ENCODE measurements at places on chromosomes 2 and 18. TPM values are rescaled to one million over a fixed set of nuclear protein-coding genes. Genes with fewer than 3 reads are reported as not detected.

The RFTN2 gene
- total RNA-seq: 1.3 TPM

The EFR3B gene
- 0.52 TPM for total RNA-seq

The COL5A2 gene
- total RNA-seq: 24.1 TPM

DNA sequence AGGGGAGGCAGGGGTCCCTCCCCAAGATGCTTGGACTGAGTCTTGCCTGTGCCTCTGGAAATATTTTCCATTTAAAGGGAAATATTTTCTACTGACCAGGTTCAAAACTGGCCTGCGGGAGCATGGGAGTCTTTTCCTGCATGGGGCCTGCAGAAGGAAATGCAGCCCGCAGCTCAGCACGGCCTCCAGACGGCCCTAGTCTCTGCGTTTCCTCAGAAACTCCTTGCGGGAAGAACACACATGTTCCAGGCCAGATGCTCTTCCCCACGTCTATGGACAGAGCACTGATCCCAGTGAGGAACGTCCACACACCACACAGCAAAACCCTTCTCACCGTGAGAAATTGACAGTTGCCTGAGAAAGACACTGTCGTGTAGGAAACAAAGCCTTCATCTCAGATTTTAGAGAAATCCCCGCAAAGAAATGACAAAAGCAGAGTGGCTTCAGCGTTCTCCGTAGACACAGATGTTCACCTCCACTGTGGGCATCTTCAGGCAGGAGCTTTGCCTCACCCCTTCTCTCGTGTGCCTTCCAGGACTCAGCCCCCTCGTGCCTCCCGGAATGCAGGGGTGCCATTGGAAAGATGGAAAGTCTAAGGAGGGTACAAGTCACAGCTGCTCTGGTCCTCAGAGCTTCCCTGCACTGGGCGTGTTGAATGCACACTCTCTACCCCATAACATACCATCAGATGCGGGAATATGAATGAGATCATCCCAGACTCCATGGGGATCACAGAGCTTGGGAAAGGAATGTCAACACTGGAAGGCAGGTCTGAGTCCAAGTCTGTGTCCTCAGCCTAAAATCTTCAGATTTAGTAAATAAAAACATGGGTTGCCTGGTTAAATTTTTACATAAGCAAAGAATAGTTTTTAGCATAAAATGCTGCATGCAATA, 438.7 kb upstream of the SALL3 start:
- peaks cover 20% of the 10 kb centered on the region for H3K4me1 ChIP-seq
- no peak overlapping the region for H3K4me3 ChIP-seq
- H3K27ac ChIP-seq: no peak overlapping the region
- H3K27me3 ChIP-seq: no peaks in the 10 kb centered on the region

- no peaks in the 10 kb centered on the region for H3K27me3 ChIP-seq
- DNase-seq: no peak
- no peaks in the 10 kb centered on the region for H3K36me3 ChIP-seq
- no peak overlapping the region for H3K27ac ChIP-seq
- H3K4me3 ChIP-seq: no peak overlapping the region
These were observed 92.8 kb upstream of the CDH2 start for GRCh38 chr18:28269750-28270149.

GRCh38 chr2:134668821-134669220, 50.0 kb downstream of the TMEM163 start:
- H3K4me1 ChIP-seq: peaks cover 72% of the 10 kb centered on the region
- H3K27me3 ChIP-seq: no peaks in the 10 kb centered on the region
- no peak overlapping the region for H3K4me3 ChIP-seq
- DNase-seq: no peak
- peak overlapping the region; percentile 94 for H3K27ac ChIP-seq

- no peaks in the 10 kb centered on the region for H3K27me3 ChIP-seq
- H3K36me3 ChIP-seq: no peaks in the 10 kb centered on the region
- H3K4me3 ChIP-seq: no peak overlapping the region
- DNase-seq: no peak
- no peak overlapping the region for H3K27ac ChIP-seq
These were observed 10.9 kb upstream of the KCNK3 start for GRCh38 chr2:26681656-26682055.

DNA sequence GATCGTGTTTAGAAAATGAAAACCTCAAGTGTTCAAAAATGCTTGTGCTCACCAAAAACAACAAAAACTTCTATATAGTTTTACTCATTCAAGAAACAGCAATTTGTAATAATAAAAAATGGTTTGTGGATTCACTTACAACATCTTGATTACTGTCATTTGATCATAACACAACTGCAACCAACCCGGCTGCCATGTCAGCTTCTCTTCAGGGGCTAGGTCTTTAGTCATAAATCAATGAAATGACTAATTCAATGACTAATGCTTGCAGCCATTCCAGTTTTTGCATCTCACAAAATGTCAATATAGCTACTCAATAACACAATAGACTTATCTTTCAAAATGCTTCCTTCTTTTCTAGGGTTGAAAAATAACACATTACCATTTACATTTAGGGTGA, 128.0 kb downstream of the OLA1 start:
- H3K27me3 ChIP-seq: no peaks in the 10 kb centered on the region
- no peaks in the 10 kb centered on the region for H3K36me3 ChIP-seq
- DNase-seq: no peak
- no peak overlapping the region for H3K27ac ChIP-seq
- H3K4me3 ChIP-seq: no peak overlapping the region

DNA sequence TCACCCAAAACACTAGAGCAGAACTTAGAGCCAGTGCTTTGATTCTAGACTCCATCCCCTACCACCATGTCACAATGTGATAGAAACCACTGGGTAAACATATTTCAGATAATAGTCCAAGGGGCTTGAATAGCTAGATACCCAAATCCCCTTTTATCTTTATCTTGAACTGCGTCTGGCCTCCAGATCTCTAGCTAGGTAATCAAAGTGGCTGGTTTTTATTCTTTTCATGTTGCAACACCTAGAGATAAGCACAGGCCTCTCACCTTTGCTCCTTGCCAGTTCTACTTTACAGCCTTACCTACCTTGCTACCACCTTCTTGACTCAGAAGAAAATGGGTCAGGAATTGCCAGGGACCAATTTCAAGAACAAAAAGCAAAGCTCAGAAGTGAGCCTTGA, 171.2 kb downstream of the C1D start:
- H3K4me1 ChIP-seq: no peaks in the 10 kb centered on the region
- no peak overlapping the region for H3K4me3 ChIP-seq
- no peak for DNase-seq
- H3K27ac ChIP-seq: no peak overlapping the region
- no peaks in the 10 kb centered on the region for H3K36me3 ChIP-seq

DNA sequence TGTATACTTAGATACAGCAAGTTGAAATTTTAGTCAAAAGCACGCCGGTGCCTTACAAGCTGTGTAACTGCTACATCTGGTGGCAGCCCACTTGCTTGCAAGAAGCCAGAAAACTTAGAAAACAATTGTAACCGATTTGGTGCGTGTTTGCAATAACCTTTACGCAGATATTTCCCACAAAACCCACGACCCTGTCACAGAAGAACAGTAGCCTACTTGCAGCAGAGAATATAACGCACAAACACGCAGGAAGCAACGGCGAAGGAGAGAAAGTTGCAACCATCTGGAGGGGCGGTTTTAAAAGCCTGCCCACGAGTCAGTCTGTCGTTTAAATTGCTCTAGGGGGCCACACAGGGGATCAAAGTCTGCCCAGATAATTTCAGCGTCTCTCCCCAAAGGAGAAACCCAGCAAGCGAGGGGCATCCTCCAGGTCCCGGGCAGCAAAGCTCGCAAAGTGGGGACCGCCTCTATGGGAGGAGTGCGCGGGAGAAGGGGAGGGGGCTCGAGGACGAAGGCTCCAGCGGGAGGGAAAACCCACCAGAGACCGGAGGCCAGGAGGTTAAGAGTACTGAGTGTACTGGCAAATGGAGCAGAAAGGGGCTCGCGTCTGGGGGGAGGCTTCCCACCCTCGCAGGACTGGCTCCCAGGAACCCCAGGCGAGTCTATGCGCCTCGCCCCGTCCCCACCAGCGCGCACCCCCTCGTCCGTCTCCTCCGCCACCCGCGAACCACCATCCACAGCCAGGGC, 1.1 kb downstream of the TLK1 start:
- no peaks in the 10 kb centered on the region for H3K27me3 ChIP-seq
- H3K27ac ChIP-seq: peak overlapping the region; percentile 97
- no peaks in the 10 kb centered on the region for H3K36me3 ChIP-seq
- H3K4me3 ChIP-seq: peak overlapping the region; percentile 98
- H3K4me1 ChIP-seq: peaks cover 30% of the 10 kb centered on the region

- no peak overlapping the region for H3K27ac ChIP-seq
- no peaks in the 10 kb centered on the region for H3K27me3 ChIP-seq
- H3K36me3 ChIP-seq: no peaks in the 10 kb centered on the region
- H3K4me3 ChIP-seq: no peak overlapping the region
- H3K4me1 ChIP-seq: no peaks in the 10 kb centered on the region
These were observed 95.6 kb upstream of the NABP1 start for GRCh38 chr2:191582355-191582754.

DNA sequence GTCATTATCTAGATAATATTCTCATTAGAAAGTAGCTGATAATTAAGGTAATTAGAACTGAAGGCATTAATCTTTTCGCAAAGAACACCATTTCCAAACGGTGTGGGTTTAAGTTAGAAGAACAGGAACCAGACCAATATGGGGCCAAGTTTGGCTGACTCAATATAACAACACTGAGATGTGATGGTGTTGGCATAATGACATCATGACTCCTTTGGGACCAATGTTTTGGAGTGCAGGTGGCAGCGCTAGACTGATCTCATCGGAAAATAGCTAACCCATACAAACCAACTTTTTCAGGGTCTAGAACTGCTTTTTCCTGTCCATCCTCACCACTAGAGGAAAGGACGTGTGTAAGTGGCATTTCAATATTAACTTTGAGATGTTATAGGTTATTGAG, 1171.7 kb upstream of the ZEB2 start:
- no peaks in the 10 kb centered on the region for H3K4me1 ChIP-seq
- no peak for DNase-seq
- H3K4me3 ChIP-seq: no peak overlapping the region
- no peaks in the 10 kb centered on the region for H3K36me3 ChIP-seq

- H3K27ac ChIP-seq: peak overlapping the region; percentile 48
- no peaks in the 10 kb centered on the region for H3K27me3 ChIP-seq
- DNase-seq: peak; percentile 78
- H3K4me1 ChIP-seq: peaks cover 11% of the 10 kb centered on the region
- H3K4me3 ChIP-seq: no peak overlapping the region
- H3K36me3 ChIP-seq: no peaks in the 10 kb centered on the region
These were observed 36.5 kb upstream of the CYTIP start for GRCh38 chr2:157480182-157480961.

DNA sequence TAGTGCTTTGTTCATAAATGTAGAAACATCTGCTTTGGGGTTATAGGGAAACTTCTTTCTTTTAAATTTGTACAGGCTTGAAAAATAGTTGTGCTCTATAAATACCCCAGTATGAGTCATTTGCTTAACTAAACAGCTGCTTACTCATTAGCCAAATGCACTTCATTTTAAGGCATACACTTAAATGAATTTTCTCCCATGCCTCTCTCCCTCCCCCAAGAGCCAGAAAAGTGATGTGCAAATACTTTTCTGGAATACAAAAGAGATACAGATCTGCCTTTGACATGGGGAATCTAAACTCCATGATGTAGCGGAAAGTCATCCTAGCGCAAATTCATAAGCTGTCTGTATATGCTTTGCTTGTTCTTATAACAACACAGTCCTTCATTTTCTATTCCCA, 469.4 kb downstream of the DLGAP1 start:
- H3K27ac ChIP-seq: no peak overlapping the region
- no peak overlapping the region for H3K4me3 ChIP-seq
- no peaks in the 10 kb centered on the region for H3K4me1 ChIP-seq
- no peaks in the 10 kb centered on the region for H3K36me3 ChIP-seq
- no peak for DNase-seq
- H3K27me3 ChIP-seq: no peaks in the 10 kb centered on the region

All from body of pancreas (tissue), 4 donors.